ENCODE measurements at places on chromosomes 4 and X.

DNA sequence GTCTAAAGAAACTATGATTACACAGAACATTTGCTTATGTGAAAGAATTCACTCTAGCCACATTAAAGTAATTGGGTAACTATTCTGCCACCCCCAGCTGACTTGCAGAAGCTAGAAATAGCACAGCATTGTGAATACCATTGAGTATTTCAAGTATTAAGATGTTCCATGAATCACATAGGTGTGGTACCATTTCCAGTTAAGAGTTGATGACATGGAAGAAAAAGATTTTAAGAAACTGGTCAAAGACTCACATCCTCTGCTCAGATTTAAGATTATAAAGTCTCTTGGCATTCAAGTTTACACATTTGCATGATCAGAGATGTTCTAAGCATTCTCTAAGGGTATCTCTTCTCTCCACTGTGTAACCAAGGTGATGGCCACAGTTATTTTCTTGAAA is 287.5 kb downstream of the CAMK2D start:
- DNase-seq: no peak

DNA sequence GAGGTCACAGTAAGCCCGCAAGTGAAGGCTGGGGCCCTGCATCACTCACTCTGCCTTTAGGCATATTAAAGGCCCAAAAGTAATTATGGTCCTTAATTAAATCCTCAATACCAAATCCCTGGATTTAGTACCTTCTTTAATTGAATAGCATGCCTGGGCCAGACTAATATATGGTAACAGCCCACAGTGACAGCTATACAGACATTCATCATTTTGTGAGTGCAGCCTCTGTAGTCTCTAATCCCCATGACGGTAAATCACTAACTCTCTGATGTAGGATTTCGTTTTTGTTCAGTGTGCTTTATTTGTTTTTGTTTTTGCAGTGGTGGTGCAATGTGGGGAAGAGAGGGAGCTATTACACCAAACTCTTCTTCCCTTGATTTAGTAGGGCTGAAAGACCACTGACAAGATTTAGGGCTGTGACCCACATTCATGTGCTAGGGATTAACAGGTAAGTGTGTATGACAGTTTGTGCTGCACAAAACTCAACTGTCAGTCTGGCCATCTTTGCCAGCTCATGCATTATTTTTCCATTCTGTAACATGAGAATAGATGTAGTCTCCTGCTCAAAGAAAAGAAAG is 60.6 kb upstream of the SLC39A8 start:
- DNase-seq: no peak

GRCh38 chr4:87805971-87806370 is 6.6 kb downstream of the IBSP start:
- no peak for DNase-seq

- no peak for DNase-seq
Measured at GRCh38 chrX:110401135-110401534, 42.5 kb downstream of the RTL9 start.

Data from NCI-H1436 (cell line).